GM10248 (cell line): ENCODE measurements at places on chromosomes 2 and 18.
A peak's percentile ranks its signal among the peaks of the same experiment; 100 is the strongest.

DNA sequence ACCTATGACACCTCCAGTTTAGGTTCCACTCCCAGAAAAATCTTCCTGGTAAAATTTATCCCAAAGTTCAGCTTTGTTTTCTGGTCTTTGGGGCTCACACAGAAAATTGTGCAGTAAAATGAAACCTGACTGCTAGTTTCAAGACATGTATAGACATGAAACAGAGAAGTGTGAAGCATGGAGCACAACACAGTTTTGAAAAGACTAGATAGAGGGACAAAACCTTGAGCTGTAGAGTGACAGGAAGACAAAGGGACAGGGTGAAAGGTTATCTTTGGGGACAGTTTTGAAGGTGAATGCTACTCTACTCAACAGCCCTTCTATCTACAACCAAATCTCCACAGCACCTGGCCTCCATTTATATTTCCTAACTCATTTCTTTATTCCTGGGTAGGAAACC lies 352.6 kb downstream of the RBM43 start:
- no peak for DNase-seq

DNA sequence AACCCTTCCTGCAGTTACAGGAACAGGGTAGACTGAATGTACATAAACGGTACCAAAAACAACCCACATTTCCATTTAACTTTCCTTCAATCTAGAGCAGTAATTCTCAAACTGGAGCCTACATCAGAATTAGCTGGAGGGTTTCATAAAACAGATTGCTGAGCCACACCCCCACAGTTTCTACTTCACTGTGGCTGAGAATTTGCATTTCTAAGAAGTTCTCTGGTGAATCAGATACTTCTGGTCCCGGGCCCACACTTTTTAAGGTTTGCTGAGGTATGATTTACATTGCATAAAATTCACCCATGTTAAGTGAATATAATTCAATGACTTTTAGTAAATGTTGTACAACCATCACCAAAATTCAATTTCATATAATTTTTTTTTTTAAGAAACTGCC lies 113.7 kb downstream of the SRBD1 start:
- DNase-seq: peak; percentile 35

GRCh38 chr18:27022477-27022876 lies 157.0 kb upstream of the AQP4 start:
- DNase-seq: no peak

DNA sequence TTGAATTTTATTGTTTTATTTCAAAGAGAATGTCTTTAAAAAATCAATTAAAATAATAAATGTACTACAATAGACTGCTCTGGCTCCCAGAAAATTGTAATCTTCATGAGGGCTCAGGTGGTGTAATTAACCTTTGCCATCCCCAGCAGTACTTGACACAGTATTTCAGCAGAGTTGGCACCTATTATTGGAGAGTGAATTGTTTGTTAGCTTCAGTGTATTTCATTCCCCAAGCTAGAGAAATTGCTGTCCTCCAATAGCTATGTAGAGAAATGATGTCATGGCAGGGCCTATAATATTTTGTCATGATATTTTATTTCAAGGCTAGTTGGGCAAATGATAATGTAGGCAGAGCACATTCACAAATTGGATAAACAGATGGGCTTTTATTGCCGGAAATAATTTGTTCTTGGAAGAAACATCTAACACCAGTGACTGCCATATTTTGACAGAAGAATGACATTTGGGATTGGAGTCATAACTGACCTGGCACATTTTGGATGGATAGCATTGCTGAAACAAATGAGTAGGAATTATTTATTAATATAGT lies 712.0 kb upstream of the NXPH2 start:
- DNase-seq: no peak

- DNase-seq: no peak
Measured at GRCh38 chr2:136497709-136498108, 267.6 kb upstream of the THSD7B start.

DNA sequence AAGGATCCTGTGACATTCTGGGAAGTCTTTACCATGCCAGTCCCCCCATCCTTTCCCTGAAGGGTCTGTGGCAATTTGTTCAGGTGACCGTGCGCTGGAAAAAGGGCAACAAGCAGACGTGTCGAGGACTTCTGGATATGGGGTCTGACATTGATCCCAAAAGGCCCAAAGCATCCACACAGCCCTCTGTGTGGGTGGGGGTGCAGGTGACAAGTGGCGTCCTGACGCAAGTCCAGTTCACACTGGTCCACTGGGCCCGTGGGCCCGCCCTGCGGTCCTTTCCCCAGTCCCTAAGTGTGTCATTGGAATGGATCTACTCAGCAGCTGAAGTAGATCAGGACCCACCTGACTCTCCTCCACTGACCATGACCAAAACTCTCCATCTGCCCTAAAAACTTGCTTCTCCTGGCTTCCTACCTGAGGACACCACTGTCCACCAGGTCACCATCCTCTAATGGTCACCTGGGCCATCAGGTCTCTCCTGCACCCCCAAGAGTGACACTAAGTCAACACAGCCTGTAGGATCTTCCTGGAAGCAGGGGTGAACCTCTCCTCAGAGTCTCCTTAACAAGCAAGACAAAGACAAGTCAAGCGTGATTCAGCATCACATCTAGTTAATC lies 85.6 kb upstream of the SLC66A3 start:
- DNase-seq: no peak

DNA sequence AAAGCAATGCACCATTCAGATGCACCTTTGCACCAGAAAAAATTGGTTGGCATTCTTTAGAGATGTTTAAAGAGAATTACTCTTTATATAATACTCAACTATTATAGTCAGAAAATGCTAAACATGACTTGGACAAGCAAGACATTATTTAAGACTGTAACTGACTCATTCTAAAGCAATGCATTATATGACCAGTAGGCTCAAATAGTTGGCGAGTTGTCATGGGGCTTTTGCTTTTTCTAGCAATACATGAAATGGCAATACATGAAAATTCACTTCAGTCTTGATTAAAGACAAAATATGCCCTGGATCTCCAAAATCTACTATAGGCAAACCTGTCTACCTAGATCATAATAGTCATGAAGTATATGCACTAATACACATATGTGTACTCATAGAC lies 216.9 kb upstream of the VWC2L start:
- no peak for DNase-seq

DNA sequence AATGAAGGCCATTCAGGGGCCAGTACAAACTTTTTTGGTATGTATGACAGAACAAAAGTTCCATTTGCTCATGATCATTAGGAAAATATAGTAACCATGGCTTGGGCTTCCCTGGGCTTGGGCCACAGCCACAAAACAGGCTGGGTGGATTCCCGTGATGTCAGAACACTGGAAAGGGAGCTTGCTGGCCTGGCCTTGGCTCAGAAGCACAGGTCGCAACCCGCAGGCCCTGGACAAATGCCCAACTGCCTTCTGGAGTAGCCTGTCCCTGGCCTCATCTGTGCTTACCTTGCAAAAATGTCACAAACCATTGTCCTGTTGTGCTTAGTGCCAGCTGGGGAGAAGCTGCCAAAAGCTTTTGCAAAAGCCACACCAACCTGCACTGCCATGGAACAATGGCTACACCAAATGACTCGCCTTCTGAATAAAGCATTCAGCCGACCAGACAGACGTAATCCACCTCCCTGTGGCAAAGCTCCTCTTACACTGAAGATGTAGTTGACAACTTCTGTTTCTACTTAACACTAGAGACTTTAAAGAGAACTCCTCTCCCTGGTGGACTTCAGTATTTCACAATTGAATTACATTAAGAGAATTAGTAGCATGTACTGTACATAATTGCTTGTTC lies 125.5 kb downstream of the ANKRD44 start:
- DNase-seq: no peak

- no peak for DNase-seq
Measured at GRCh38 chr2:232075080-232075479, 113.6 kb downstream of the DIS3L2 start.

GRCh38 chr2:69067866-69068265 lies 54.9 kb downstream of the ANTXR1 start:
- DNase-seq: no peak

- peak; percentile 74 for DNase-seq
Measured at GRCh38 chr2:101253013-101253702, 472 bp downstream of the CNOT11 start.
